ENCODE measurements at places on chromosomes 4 and X.
A peak's percentile ranks its signal among the peaks of the same experiment; 100 is the strongest.

GRCh38 chr4:139315221-139315675, 13.0 kb upstream of the NDUFC1 start:
- no peak for DNase-seq

DNA sequence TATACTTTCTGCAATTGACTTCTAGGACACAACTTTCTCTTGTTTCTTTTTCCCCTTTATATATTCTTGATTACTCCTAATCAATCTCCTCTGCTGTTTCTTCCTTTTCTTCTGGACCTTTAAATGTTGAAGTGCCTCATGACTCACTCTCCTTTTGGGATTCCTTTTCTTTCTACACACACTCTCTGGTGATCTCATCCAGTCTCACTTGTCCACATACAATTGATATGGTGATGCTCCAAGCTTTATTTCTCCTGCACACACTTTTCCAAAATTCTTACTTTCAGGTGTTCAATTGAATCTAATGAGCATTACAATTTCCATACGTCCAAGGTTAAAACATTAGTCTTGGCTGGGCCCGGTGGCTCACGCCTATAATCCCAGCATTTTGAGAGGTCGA, 794.8 kb upstream of the EPHA5 start:
- no peak for DNase-seq

GRCh38 chrX:71181558-71181909, 36.9 kb downstream of the NLGN3 start:
- no peak for DNase-seq

GRCh38 chr4:19689511-19689910, 562.2 kb upstream of the SLIT2 start:
- no peak for DNase-seq

DNA sequence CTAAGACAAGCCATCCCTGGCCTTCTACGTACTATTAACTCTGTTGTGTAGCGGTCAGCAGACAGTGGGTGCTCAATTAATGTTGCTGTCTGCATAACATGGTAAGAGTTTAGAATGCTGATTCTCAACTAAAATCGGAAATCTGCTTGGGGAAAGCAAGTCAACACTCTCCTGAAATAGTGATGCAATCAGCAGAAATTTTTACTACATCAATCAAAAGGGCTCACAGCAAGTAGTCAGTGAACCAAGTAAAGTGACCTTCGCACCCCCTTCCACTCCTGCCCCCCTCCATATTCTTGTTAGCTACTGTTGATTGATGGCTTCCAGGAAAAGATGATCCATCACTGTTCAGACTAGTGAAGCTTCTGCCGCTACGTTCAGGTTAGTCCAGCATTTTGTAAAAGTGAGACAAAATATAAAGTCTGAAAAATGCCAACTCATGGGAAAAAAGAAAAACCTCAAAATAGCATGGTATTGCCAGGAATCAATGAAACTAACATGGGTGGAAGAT, 247.9 kb downstream of the HNRNPD start:
- no peak for DNase-seq

DNA sequence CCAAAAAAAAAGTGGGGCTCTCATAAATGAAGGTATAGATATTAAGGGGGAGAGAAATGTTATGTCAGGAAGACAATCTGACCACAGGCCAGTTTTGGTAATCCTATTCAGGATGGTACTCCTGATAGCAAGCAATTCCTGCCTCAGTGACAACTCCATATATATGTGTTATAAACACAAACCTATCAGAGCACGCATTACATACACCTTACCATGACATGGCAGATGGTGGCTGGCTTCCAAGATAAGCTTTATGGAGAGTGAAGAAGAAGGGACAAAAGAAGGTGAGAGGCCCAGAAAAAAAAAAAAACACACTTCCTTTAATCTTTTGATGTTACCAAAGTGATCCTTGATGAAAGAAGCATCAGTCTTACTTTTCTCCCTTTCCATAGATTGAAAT, 29.5 kb upstream of the KDR start:
- DNase-seq: no peak

DNA sequence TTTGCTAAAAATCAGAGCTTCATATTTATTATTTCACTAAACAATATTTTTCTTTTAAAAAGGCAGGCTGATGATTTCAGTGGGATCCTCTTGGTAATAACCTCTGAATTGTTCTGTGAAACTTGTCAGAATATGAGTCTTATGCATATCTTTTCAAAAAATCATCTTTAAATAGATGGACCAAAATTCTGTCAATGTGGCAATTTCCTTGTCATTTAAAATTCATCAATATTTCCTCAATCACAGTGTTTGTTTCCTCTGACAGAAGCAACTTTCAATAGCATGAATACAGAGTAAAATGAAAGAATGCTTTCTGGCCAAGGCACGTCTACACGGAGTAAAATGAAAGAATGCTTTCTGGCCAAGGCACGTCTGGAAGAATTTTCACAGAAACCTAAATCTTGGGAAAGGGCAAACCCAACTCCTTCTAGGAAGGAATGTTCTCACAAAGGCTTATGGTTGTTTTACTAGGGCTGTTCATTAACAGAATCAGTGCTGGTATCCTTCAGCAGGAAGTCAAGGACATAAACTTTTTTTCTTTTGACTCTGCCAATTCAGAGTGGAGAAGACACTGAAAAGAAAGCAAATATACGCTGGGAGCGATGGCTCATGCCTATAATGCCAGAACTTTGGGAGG, 99.0 kb upstream of the GPR34 start:
- DNase-seq: no peak

DNA sequence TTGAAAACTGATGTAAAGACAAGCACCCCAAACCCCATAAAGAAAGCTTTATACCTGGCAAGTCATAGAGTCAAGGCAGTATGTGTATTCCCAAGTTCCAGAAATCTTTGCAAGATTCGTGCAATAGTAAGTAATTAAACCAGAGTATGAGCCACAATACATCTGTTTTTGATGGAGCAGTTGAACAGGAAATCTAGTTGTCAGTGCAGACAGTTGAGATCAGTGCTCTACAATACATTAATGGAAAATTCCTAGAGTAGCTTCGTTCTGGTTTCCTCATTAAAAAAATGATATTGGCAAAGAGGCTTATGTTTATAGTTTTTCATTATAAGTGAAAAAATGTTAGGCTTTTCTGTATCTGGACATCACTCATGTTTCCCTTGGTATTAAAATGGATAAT, 575.3 kb downstream of the TRIML1 start:
- no peak for DNase-seq

DNA sequence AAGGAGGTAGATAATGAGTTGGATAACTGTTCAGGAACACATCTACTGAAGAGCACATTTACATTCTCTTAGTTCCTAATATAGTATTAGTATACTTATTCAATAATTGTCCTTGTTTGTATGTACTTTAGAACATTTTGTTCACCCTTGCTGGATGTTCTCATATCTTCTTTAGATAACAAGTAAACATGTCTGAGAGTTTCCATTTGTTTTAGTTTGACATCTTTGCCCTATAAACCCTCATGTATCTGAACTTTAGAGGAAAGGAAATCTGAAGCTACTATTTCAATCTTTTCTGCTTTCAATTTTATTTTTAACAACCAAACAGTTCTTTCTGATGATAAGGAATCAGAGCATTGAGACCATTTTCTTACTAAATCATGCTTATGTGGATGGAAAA, 518.6 kb downstream of the RPA4 start:
- DNase-seq: no peak

DNA sequence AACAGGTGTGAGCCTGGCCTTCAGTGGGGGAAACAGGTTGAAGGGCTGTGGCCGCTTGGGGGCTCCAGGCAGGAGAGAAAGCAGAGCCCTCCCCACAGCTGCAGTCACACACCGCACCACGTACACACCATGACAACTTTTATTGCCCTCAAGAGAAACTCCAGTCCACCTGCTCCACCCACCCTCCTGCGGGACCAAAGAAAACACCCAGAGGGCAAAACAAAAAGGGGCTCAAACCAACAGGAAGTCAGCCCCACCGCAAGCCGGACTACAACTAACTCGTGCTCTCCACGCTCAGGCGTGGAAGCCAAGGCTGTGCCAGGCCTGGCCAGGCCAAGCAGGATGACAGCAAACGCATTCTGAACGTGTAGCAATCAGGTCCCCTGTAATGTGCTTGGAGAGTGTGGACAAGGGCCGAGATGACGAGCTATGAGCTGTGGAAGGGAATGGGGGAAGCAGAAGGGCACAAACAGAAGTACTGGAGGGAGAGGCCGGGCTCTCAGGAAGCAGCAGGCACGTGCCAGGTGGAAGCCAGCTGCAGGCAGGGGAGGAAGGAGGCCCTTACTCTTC, 12.7 kb downstream of the SLC6A8 start:
- no peak for DNase-seq

DNA sequence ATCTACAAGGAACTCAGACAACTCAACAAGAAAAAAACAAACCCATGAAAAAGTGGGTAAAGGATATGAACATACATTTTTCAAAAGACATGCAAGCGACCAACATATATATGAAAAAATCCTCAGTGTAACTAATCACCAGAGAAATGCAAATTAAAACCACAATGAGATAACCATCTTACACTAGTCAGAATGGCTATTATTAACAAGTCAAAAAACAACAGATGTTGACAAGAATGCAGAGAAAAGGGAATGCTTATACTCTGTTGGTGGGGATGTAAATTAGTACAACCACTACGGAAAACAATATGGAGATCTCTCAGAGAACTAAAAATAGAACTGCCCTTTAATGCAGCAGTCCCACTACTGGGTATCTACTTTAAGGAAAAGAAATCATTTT, 12.1 kb downstream of the NIPAL1 start:
- DNase-seq: no peak

- no peak for DNase-seq
Measured at GRCh38 chrX:119688911-119689321, 4.1 kb downstream of the SEPTIN6 start.

DNA sequence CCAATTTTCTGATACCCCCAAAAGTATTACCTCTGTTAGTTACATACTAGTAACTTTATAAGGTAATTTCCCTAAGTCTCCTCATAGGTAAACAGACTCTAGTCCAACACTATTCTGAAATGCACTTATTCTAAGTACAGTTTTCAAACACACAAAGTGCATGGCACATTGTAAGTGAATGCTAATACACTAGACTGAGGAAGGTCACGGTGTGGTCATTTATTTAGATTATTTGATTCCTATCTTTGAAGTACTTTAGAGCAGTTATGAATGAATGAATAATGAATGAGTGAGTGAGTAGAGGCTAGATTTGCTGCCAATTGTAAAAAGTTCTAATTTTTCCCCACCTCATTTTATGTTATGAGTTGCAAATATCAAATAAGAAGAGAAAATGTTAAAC, 132.8 kb upstream of the UGT8 start:
- DNase-seq: no peak

- DNase-seq: no peak
Measured at GRCh38 chr4:38023347-38024205, 63.4 kb downstream of the PTTG2 start.

DNA sequence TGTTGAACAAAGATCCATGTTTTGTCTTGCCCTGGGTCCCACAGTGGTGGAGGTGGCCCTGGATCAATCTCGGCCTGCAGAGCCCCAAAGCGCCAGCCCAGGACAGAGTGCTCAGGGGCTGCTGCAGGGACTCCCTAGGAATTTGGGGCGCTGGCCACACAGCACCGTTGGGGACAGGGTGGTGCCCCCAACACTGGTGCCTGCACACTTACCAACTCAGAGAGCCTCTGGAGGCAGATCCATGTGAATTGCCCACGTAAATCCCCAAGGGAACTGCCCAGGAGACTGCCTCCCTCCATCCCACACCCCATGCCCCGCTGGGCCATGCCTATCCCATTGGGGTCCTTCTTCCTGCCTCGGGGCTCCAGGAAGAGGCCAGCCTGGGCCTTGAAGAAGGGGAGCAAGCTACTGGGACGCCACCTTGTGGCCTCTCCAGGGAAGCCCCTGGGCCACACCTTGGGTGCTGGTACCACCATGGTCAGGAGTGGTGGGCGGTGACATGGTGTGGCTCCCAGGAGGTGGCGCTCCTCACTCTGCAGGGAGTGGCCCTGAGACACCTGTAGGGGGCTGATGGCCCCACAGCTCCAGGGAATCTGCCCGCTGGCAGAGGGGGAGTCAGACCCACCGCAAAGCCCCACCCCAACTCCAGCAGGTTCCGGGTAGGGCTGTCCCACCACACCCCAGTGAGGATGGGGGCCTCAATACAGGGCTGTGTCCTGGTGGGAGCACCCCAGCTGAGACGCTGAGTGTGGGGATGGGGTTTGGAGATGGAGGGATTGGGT, 22.8 kb downstream of the CFAP99 start:
- peak; percentile 54 for DNase-seq

GRCh38 chrX:11050013-11050412, 61.1 kb upstream of the HCCS start:
- no peak for DNase-seq

DNA sequence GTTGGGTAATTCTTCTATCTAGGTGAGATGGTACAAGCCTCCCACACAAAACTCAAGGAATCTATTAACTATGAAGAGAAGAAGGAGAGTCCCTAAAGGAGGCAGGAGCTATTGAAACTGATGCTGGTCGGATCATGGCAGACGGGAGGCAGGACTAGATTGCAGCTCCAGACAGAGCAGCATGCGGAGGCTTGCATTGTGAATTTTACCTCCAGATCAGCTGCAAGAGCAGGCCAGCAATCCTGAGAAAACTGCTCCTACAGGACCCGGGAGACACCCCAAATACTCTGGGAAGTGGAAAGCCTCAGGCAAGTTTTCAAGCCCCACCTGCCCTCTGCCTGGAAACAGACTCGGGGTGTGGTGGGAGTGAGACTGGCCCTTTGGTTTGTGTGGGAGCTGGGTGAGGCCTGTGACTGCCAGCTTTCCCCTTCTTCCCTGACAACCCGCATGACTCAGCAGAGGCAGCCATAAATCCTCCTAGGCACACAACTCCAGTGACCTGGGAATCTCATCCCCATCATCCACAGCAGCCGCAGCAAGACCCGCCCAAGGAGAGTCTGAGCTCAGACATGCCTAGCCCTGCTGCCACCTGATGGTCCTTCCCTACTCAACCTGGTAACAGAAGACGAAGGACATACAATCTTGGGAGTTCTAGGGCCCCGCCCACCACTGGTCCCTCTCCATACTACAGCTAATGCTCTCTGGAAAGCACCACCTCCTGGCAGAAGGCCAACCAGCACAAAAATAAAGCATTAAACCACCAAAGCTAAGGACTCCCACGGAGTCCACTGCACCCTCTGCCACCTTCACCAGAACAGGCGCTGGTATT, 30.9 kb downstream of the GATB start:
- no peak for DNase-seq

DNA sequence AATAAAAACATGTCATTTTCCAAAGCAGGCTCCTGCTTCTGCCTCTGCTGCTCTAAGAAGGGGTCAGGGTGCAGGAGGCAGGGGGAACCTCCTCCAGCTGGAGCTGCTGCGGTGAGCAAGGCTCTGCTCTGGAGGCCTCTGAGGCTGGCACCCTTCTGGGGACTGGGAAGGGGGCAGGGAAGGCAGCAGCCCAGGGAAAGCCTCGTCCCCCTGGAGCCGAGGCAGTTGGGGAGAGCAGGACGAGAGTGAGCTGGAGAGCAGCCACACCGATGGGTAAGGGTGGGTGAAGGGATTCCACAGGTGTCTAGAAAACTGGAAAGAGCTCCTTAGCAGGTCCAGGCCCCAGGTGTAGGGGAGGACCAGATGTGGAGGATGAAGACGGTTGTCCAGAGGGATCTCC, 2.0 kb upstream of the CTAG2 start:
- no peak for DNase-seq

GRCh38 chrX:152989292-152989658, 4.6 kb downstream of the PNMA5 start:
- no peak for DNase-seq

- DNase-seq: no peak
Measured at GRCh38 chr4:126268106-126268505, 953.4 kb downstream of the FAT4 start.
